ENCODE measurements at places on chromosomes 6 and 20.

GRCh38 chr6:20909621-20910020 lies 375.4 kb downstream of the CDKAL1 start:
- no peak for DNase-seq

GRCh38 chr6:27617046-27617687 lies 144.3 kb upstream of the ZNF184 start:
- DNase-seq = no peak

DNA sequence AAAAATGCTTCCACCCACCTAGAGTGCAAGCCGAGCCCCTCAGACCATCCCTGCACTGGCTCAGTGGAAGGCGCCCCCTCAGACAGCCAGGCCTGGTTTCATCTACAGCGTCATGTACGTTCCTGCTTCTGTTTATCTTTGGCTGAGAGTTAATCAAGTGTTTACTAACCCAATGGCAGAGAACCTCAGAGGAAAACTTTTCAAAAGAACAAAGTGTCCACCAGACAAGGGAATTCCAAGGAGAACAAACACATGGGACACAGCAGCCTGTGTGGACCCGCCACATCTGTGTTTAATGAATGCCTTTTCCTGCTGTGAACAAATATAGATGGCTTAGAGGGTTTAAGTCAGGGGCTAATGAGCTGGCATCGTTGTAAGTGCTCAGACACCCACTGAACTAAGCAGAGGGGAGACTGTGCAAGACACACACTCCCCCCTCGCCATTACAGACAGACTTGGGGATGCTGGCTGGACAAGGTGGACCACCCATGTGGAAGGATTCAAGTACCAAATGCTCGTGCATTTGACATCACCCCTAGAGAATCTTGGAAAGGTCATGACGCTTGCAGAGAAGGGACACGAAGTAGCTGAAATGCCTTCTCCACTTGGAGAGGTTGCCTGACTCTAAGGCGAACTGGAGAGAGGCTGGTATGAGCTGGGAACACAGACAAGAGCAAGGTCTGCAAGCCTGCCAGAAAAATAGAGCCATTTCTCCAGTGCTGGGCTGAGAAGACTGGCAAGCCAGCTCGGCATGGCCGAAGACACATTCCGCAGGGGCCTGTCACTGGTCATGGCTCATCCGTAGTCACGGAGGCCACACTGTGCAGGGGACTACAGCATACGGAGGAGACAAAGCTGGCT lies 53.5 kb upstream of the NXT1 start:
- DNase-seq = no peak

DNA sequence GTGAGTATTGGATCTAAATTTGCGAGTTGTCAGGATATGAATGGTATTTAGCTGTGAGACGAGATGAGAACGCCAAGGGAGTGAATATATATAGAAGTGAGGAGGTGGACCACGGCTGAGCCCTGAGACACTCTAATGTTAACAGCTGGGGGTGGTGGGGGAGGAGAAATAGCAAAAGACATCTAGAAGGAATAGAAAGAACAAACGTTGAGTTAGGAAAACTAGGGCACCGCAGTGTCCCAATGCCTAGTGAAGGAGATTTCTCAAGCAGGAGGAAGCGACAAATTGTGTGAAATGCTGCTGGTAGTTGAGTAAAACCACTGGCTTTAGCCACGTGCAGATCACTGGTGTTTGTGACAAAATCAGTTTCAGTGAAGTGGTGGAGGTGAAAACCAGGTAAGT lies 56.9 kb downstream of the CD164 start:
- no peak for DNase-seq

DNA sequence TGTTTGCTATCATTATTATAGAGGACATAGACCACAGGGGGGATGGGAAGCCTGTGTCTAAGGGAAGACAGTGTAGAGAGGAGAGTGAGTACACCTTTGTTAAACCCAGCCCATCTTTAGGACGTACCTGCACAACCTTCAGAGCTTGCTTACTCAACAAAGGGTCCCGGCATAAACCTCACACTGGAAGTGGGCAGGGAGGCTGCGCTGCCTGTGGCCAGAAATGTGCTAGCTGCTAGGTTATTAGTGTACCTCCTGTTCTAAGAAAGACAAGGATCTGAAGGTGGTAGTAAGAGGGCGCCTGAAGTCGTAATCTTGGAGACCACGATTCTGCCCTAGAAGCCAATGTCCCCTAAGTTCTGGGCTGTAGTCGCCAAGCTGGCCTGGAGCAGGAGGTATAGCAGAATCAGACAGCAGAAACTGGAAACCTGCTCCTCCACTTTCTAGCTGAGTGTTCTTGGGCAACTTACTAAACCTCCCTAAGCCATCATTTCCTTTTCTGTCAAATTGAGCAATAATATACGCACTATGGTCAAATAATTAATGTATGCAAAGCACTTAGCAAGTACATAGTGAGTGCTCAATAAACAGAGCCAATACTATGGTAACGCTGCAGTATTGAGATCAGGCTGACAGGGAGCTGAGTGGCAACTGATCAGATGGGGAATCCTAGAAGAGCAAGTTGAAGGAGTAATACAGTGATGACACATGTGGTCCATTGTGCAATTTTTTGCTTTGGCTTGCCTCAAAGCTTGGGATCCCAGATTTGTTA lies 16.8 kb upstream of the AKIRIN2 start:
- DNase-seq = no peak

- DNase-seq = no peak
Measured at GRCh38 chr6:36716476-36717093, 19.0 kb downstream of the RAB44 start.

All from NCI-H1694 (cell line).